ENCODE measurements at places on chromosomes 16 and 17.

GRCh38 chr16:77873066-77873465 lies 84.7 kb downstream of the VAT1L start:
- no peak for DNase-seq

DNA sequence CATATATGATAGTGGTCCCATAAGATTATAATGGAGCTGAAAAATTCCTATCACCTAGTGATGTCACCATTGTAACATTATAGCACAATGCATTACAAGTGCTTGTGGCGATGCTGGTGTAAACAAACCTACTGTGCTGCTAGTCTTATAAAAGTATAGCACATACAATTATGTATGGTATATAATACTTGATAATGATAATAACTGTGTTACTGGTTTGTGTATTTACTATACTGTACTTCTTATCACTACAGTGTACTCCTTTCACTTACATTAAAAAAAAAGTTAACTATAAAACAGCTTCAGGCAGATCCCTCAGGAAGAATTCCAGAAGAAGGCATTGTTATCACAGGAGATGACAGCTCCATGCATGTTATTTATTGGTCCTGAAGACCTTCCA lies 122.0 kb upstream of the NACA2 start:
- DNase-seq = no peak

GRCh38 chr17:17712268-17712924 lies 31.1 kb downstream of the RAI1 start:
- peak; percentile 73 for DNase-seq

DNA sequence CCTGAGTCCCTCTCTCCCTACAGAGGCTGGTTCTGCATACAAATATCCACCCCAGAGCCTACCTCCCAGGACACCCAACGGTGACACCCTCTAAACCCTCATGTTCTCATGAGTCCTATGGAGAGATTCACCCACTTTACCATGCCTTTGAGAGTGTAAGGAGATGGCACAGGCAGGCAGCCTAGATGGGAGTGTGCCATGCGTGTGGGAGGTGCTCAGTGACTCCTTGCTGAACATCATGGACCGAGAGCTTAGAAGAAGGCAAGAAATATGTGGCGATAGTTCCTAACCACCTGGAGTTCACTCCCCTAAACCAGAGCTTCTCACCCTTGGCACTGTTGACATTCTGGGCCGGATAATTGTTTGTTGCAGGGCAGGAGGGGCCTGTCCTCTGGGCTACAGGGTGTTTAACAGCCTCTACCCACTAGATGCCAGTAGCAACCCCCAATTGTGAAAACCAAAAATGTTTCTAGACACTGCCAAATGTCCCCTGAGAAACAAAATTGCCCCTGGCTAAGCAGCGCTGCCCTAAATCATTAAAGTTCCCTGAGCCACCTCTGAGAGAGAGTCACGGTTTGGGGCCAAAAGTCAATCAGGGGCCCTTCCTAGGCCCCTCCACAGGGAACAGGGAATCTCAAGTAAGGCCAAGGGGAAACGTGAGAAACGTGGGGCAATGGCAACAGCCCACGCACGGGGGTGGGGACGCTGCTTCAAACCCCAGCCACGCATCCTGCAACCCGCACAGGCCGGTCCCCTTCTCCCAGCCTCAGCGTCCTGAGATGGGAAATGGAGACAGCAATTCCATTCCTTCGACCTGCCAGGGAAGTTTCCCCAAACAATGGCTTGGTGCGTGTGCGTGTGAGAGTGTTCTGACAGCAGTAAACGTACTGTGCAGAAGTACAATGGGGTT lies 66.8 kb downstream of the C16orf78 start:
- no peak for DNase-seq

DNA sequence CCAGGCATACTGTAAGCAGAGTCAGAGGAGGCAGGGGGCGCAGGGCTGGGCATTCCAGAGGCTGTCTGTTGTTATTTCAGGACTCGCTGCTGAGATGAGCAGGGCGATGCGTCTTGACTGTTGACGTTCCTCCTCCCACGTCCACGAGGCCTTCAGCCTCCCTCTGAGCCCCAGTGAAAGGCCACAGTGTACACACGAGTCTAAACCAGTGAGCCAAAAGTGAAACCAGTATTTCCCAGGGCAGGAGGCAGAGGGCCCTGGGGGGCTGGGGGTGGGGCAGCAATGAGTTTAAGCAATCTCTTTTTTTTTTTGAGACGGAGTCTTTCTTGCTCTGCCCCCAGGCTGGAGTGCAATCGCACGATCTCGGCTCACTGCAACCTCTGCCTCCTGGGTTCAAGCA lies 21.5 kb downstream of the SMTNL2 start:
- peak; percentile 26 for DNase-seq

DNA sequence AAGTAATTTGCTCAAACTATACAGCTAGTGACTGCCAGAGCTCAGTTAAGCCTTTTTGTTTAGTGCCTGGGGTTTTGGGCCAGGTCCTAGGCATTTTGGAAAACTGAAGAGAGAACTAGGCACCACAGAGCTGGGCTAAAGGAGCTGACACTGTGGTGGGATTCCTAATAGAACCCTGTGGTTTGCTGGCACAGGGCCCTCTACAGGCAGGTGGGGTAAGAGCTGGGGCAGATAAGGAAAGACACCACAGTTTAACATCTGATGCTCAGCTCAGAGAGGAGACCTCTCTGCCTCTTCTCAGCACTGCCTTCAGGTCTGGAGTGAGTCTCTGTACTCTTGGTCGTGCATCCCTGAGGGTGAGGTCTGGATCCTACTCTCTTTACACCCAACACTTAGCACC lies 121.2 kb downstream of the SNX11 start:
- no peak for DNase-seq

- DNase-seq = no peak
Observed at GRCh38 chr16:782766-783403, 5.3 kb downstream of the RPUSD1 start.

- DNase-seq = no peak
Observed at GRCh38 chr17:80212511-80212910, 7.6 kb downstream of the SGSH start.

GRCh38 chr17:29176558-29177351 lies 3.4 kb downstream of the MYO18A start:
- DNase-seq = peak; percentile 76

GRCh38 chr16:19872179-19872863 lies 12.3 kb downstream of the GPRC5B start:
- no peak for DNase-seq

DNA sequence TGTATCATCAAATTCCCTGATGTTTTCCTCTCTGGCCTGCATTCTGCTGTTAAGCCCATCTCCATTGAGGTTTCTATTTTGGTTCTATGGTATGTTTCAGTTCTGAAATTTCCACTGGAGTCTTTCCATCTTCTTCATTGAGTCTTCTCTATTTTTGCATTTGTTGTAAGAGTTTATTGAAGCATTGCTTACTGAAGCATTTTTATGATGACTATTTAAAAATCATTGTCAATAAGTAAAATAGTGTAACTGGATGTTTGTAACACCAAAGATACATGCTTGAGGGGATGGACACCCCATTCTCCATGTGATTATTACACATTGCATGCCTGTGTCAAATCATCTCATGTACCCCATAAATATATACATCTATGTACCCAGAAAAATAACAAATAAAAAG lies 8.6 kb downstream of the KRT40 start:
- DNase-seq = no peak

DNA sequence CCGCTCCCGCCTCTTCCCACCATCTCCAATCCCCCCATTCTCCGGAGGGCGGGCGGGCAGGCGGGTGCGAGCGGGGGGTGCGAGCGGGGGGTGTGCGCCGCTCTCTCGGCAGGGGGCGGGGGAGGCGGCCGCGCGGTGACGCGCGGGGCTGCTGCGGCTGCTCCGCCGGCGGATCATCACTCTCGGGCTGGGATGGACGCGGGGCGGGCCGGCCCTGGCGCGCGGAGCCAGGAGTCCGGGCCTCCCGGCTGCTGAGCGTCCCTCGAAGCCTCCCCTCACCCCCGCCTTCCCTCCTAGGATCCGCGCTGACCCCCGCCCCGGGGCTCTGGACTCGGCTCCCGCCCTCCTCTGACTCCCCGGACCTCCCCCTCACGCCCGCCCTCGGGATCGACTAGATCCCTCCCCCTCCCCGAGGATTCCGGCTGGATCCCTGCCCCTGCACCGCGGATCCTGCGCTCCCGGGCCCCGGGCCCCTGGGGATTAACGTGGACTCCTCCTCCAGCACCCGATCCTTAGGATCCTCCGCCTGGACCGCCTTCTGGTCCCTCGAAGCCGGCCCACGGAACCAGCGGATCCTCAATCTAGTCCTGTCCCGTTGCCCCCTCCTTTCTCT lies 946 bp upstream of the TMEM256 start:
- DNase-seq = peak; percentile 89

DNA sequence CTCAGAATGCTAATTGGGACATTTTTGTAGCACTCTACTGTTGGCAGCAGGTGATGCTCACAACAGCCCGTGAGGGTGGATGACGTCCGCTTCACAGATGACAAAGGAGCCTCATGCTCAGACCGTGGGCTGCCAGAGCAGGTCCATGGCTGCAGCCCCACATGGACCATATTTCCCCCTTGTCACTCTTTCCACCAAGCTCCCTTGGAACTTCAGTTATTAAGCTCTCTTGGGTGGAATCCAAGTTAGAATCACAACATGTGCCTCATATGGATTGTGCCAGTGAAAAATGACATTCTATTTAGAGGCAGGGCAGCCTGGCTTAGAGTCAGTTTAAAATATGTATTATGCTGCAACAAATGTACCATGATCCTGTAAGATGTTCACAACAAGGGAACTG lies 33.2 kb upstream of the STH start:
- DNase-seq = no peak

DNA sequence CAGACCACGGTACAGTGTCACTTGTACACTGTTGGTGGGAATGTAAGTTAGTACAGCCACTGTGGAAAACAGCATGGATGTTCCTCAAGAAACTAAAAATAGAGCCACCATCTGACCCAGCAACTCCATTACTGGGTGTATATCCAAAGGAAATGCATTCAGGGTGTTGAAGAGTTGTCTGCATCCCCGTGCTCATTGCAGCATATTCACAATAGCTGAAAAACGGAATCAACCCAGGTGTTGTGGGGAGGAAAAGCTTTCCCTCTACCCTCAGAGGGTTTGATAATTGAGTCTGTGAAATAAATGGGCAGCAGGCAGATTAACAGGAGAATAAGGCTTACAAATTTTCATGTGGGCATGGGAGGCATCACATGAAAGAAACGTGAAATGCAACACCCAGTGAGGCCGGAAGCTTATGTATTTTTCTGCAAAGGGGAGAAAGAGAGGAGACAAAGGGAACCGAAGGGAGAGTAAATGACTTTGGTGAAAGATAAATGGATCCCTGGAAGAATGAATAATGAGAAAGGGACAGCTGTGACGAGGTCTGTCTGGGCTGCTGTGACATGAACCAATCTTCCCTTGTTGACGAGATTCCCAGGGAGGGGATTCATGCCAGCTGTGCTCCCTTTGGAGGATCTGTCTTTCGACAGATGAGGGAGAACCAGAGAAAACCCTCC lies 106.2 kb downstream of the KCNJ12 start:
- no peak for DNase-seq

- peak; percentile 43 for DNase-seq
Observed at GRCh38 chr16:8885674-8886592, 3.8 kb downstream of the LITAFD start.

GRCh38 chr17:43766413-43767052 lies 7.9 kb upstream of the SOST start:
- peak; percentile 67 for DNase-seq

DNA sequence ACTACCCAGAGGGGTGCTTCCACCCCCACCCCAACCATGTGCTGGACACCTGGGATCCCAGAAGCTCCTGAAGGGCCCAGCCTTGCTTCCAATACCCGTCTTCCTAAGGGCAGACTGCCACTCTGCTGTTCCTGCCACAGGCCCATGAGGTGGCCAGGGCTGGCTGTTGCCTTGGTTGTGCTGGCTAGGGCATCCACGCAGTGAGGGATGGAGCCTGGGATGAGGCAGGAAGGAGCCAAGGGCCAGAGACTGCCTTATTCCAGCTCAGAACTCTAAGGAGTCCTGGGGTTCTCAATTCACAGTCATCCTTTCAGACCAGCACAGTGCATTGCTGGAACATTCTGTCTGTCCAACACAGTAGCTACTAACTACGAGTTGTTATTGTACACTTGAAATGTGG lies 37.8 kb downstream of the BCO1 start:
- DNase-seq = no peak

- DNase-seq = peak; percentile 25
Observed at GRCh38 chr17:30379303-30379902, 676 bp downstream of the CPD start.

GRCh38 chr17:71470062-71470461 lies 650.8 kb upstream of the SOX9 start:
- no peak for DNase-seq

- no peak for DNase-seq
Observed at GRCh38 chr17:2814049-2814448, 17.8 kb downstream of the RAP1GAP2 start.

- DNase-seq = no peak
Observed at GRCh38 chr17:27649929-27650328, 18.9 kb downstream of the LGALS9 start.

- DNase-seq = peak; percentile 11
Observed at GRCh38 chr16:13036600-13036999, 135.2 kb downstream of the SHISA9 start.

DNA sequence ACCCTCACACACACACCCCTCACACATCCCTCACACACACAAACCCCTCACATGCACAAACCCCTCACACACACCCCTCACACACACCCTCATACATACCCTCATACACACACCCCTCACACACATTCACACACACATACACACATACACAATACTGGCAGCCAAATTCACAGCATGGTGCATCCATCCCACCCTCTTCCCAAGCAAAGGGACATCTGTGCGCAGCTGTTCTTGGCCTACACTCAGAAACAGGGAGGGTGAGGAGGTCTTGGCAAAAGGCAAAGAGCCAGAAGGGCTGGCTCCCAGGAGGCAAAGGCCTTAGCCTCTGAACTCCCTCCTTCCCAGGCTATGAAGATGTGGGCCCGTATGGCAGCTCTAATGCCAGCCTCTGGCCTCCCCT lies 23.4 kb downstream of the C17orf67 start:
- no peak for DNase-seq

DNA sequence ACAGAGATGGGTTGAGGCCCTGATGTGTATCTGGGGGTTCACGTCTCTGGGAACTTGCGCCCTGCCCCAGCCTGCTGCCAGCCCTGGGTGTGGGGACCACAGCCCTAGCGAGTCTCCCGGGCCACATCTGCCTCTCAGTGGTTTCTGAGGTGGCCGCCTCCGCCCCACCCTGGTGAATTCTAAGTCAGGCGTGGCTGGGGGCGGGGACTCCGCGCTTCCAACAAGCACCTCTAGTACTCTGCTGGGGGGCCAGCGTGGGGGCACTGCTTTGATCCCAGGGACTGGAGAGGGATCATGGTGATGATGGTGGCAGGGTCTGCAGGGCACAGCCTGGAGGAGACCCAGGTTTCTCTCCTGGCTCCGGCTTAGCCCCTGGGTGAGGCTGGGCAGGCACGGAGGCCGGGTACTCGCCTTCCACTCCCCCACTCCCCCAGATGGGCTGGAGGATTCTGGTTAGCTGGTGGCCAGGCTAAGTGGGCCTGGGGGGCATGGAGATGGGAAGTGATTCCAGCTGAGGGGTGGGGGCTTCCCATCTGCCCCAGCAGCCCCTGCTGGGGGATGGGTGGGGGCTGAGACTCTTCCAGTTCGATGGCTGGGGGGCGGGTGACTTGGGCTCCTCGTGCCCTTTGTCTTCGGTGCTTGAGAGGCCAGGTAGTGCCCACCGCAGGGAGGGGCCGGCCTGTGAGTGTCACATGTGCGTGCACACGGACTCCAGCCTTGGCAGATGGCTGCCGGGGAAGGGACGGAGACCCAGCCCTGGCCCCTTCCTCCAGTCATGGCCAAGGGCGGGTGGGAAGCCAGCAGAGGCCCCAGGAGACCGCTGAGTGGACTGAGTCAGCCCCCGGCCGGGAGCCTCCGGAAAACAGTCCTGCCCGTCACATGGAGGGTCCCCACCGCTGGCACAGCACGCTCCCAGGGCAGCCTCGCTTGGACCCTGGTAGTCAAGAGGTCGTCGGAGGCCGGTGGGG lies 3.9 kb downstream of the GLIS2 start:
- DNase-seq = no peak

Data from AG08396 (cell line).